ENCODE measurements at places on chromosomes 1 and 21. TPM values are rescaled to one million over a fixed set of nuclear protein-coding genes. Genes with fewer than 3 reads are reported as not detected.

DNA sequence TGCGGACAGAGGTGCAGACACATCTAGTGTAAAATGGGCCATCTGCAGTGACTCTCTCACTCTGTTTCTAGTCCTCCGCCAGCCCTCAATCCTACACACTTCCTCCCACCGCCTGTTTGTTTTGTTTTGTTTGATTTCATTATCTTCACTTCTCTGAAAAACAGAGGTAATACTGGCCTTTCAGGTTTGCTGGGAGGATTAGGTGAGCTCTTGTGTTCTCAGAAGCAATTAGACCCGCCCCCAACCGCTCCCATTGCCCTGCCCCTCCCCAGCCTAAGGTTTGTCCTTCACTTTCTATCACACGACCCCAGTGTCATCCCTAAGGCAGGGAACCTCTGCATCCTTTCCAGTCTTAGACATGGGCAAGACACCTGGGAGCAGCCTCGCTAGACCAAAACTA lies 43.2 kb upstream of the TACSTD2 start:
- DNase-seq: no peak

DNA sequence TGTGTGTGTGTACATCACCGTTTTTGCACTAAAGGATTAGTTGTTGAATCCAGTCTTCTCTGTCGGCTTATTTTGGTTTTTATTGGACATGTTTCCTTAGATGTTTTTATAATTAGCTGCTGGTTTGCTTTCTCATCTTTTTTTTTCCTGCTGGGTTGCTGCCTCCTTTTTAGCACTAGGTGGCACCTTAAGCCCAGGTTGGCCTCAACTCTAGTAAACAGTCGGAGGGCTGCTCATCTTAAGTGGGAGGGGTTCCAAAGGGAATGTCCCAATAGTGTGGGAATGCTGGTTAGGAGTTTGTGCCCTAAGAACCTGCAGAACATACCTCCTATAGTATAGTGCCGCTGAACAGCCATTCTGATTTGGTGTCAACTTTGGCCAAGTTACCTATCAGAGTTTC lies 570.1 kb upstream of the CXADR start:
- DNase-seq: no peak

GRCh38 chr1:85137660-85138059 lies 63.2 kb downstream of the SYDE2 start:
- DNase-seq: no peak

DNA sequence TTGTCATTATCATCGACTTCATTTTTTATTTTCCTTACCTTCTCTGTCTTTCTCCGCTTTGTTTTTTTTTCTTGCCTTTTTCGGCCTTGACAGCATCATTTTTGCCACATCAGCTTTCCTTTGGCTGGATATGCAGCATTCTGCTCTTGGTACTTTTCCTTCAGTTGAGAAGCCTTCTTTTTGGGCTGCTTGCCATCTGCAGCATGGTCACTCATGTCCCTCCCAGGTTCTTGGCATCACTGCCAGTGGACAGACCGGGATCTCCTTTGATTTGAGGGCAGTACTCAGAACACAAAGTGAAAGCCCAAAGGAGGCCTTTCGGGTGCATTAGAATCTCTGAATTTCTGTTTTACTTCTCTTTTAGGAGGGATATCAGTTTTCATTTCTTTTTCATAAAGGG lies 3.7 kb upstream of the PARP1 start:
- DNase-seq: no peak

DNA sequence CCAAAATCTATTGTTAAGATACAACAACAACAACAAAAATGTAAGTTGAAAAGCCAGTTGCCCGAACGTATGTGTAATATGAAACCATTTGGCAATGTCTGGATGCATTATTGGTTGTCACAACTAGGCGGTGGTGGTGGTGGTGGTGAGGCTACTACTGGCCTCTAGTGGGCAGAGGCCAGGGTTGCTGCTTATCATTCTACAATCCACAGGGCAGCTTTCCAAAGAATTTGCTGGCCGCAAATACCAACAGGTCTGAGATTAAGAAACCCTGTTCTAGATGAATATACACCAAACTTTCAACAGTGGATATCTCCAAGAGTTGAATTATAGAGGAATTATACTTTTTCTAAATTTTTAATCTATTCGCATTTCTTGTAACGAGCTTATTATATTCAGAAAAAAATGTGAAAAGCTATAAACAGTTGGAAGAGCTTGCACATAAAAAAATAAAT lies 26.8 kb upstream of the ZNF697 start:
- DNase-seq: no peak

DNA sequence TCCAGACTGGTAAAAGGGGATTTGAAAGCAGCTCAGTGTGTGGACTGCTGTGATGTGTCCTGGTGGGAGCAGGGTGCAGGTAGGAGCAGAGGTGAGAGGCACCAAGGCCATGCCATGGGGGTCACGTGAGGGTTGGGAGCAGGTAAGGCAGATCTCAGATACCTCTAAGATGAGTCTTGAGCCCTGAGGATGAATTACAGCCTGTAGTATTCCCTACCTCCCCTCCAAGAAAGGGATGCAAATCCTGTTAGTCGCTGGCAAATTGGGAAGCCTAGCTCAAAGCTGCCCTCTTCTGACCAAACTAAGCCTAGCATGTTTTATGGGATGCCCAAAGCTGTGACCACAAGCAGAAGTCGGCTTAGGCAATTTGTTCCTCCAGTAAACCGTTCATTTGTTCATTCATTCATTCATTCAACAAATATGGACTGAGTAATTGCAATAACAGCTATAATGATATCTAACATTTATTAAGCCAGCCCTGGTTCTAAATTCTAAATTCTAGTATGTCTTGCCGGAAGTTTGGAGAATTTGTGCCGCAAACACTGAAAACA lies 3.9 kb upstream of the NUAK2 start:
- DNase-seq: peak; percentile 34

- DNase-seq: no peak
Measured at GRCh38 chr1:89705901-89706699, 73.2 kb downstream of the LRRC8C start.

DNA sequence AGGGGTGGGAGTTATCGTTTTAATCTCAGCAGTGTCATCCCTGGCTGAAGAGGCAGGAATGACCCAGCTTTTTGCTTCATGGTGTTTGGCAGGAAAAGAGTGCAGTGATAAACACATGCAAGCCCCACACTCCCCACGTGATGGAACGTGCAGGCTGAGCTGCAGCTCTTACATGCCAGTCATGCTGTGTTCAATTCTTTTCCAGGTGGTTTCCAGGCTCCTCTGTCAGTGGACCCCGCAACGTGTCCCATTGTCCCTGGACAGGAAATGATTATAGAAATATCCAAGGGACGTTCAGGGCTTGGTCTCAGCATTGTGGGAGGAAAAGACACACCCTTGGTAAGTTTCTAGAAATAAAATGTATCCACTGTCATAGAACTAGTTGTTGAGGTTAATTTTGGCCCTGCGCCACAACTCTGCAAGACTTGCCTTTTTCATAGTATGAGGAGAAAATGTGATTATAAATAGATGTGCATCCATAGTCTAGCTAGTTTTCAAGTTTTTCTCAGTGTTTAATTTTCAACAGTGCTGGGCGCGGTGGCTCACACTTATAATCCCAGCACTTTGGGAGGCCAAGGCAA lies 110.2 kb upstream of the L1TD1 start:
- DNase-seq: no peak

DNA sequence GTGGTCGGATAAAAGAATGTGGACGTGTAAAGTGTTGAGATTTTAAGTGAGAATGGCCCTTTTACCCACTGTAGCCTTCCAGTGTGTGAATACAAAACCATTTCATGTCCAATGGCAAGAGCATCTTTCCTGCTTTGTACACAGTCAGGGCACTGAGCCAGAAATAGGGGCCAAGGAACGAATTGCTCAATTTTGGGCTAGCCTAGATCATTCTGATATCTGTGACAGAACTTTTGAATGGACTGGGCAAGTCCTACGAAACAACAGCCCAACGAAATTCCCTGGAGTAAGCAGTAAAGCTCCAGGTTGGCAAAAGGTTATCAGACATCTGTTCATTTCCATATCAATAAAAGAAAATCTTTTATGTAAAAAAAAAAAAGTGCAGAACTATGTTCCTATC lies 5.5 kb downstream of the KIF26B start:
- no peak for DNase-seq

DNA sequence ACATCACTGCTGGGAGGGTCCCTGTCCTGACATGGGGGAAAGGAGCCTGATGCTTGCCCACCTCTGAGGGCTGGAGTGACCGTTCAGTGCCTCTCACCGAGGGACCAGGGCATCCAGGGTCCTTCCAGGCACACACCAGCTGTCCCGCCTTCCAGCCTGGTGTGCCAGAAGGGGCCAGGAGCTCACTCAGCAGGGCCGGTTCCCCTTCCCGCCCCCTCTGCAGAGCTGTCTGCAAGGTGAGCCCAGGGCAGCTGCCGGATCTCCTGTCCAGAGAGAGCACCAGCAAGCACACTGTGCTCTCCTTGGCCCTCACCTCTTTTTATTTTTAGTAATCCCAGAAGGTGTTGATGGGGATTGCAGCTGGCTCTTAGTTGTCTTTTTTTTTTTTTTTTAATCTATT lies 16.9 kb downstream of the H6PD start:
- no peak for DNase-seq

Gene CNTN2
- total RNA-seq: not detected

Gene TMPRSS2
- not detected for total RNA-seq

Gene FCGR2B
- total RNA-seq: 1.2 TPM

Gene FAAH
- 7.3 TPM for total RNA-seq
